ENCODE measurements at places on chromosomes 2 and 18. TPM values are rescaled to one million over a fixed set of nuclear protein-coding genes. Genes with fewer than 3 reads are reported as not detected.
A peak's percentile ranks its signal among the peaks of the same experiment; 100 is the strongest.

DNA sequence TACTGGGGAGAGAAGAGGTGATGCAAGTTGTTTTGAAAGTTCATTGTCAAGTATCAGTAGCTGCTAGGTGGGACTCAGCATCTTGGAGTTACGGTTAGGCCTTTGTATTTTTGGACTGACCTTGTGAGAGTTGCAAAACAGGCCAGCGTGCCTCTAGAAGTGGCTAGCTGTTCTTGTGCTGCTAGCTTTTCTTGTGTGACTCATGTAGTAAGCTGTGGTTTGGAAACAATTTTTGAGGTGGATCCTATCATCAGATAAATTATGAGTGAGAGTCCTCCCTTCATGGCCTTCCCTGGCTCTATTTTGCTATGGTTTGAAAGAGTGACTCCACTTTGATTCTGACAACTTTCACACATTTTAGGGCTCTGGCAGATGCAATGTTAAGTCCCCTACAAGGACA, 409.2 kb upstream of the HS6ST1 start:
- H3K27me3 ChIP-seq, result peaks cover 3% of the 10 kb centered on the region
- H3K4me1 ChIP-seq, result no peaks in the 10 kb centered on the region
- DNase-seq, result no peak
- no peaks in the 10 kb centered on the region for H3K36me3 ChIP-seq

GRCh38 chr18:77650799-77651385, 401.2 kb downstream of the GALR1 start:
- no peaks in the 10 kb centered on the region for H3K36me3 ChIP-seq
- no peaks in the 10 kb centered on the region for H3K27me3 ChIP-seq
- H3K4me1 ChIP-seq, result no peaks in the 10 kb centered on the region
- H3K4me3 ChIP-seq, result no peak overlapping the region
- H3K27ac ChIP-seq, result no peak overlapping the region

GRCh38 chr2:221518935-221519625, 53.0 kb downstream of the EPHA4 start:
- H3K27me3 ChIP-seq, result no peaks in the 10 kb centered on the region
- DNase-seq, result no peak
- H3K4me3 ChIP-seq, result peak overlapping the region; percentile 35
- no peaks in the 10 kb centered on the region for H3K36me3 ChIP-seq
- peaks cover 51% of the 10 kb centered on the region for H3K4me1 ChIP-seq

GPAT2 gene
- 3.6 TPM for total RNA-seq

UGT1A10 gene
- total RNA-seq, result not detected

DNA sequence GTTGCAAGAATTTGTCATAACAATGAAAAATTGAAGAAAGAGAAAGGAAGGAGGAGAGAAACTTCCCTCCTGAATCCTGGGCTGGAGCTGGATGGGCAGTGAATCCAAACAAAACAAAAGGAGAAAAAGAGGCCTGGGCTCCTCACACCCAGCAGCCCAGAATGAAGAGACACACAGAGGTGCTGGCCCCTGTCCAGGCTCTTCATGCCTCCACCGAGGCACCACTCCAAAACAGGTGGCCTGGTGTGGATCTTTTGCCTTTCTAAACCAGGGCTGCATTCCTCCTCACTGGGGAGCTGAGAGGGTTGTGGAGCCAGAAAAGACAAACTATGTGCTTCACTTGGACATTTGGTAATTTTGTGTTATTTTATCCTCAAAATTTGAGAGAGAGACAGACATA, 76.0 kb downstream of the FAM124B start:
- no peak overlapping the region for H3K27ac ChIP-seq
- H3K27me3 ChIP-seq, result peaks cover 14% of the 10 kb centered on the region
- no peaks in the 10 kb centered on the region for H3K36me3 ChIP-seq
- DNase-seq, result no peak

DNA sequence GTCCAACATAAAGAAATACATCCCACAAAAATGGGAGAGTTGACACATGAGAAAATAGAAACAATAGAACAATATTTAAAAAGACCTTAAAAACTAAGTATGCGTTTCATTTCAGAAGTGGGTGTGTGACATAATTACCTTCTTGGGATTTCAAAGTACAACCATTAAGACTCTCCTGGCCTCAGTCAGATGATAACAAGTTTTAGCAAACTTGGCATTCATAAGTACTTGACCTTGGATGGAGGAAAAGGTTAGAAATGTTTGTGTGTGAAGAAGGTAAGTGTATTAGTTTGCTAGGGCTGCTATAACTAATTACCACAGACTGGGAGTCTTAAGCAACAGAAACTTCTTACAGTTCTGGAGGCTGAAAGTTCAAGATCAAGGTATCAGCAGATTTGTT, 4.9 kb upstream of the NGEF start:
- no peak overlapping the region for H3K4me3 ChIP-seq
- DNase-seq, result no peak
- no peaks in the 10 kb centered on the region for H3K27me3 ChIP-seq
- H3K4me1 ChIP-seq, result no peaks in the 10 kb centered on the region
- no peaks in the 10 kb centered on the region for H3K36me3 ChIP-seq
- no peak overlapping the region for H3K27ac ChIP-seq

DNA sequence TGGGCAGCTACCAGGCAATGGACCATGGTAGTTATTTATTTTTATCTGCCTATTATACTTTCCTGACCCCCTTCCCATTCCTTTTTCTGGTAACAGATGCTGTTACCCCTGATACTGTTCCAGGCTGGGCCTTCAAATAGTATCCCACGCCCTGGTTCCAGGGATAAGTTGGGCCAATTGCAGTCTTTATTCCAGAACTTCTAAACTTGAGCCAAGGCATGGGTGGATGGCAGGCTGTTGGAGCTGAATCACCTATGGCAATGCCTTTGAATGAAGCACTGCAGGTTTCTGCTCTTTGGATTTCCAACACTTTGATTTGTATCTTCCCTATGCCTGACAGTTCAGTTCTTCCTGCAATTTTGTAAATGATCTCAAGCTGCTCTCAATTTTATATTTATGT, 99.2 kb upstream of the LHCGR start:
- H3K27me3 ChIP-seq, result no peaks in the 10 kb centered on the region
- no peak overlapping the region for H3K4me3 ChIP-seq
- DNase-seq, result no peak
- H3K36me3 ChIP-seq, result no peaks in the 10 kb centered on the region

- H3K4me3 ChIP-seq, result no peak overlapping the region
- no peak overlapping the region for H3K27ac ChIP-seq
- DNase-seq, result no peak
- no peaks in the 10 kb centered on the region for H3K4me1 ChIP-seq
Measured at GRCh38 chr2:319059-319600, 31.2 kb upstream of the ALKAL2 start.

DNA sequence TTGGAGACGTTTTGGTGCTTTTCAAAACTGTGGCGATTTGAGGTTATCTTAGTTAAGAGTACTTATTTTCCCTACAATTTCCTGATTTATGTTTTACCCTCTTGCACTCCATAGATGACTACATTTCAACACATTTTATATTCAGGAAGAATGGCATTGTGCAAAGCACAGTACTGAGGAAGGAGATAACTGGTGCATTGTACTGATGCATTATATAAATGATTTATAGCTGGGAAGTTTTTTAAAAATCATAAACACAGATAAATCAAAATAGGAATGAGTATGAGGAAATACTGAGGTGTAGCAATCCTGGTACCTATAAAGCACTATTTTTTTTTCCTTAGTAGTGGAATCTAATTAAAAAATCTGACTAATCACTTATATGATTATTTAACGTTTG, 5.6 kb downstream of the REL start:
- no peak overlapping the region for H3K27ac ChIP-seq
- no peaks in the 10 kb centered on the region for H3K27me3 ChIP-seq
- DNase-seq, result no peak
- H3K4me1 ChIP-seq, result peaks cover 35% of the 10 kb centered on the region
- H3K4me3 ChIP-seq, result no peak overlapping the region

GRCh38 chr2:62803961-62804360, 98.4 kb downstream of the EHBP1 start:
- no peaks in the 10 kb centered on the region for H3K36me3 ChIP-seq
- H3K27ac ChIP-seq, result no peak overlapping the region
- no peak overlapping the region for H3K4me3 ChIP-seq

DNA sequence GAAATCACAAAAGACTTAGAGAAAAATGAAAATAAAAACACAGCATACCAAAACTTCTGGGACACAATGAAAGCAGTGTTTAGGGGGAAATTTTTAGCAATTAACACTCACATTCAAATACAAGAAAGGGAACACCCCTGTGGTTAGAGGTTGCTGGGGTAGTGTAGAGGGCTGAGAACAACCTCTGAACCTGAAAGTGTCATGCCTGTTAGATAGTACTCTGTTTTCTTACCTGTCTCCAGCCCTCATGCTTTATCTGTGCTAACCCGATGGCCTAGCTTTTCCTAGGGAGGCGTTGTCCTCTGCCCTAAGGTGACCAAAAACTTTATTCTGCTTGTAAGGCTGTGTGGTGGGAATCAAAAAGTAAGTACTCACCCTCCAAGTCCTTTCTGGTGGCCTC, 122.6 kb upstream of the OTX1 start:
- no peak overlapping the region for H3K4me3 ChIP-seq
- no peak for DNase-seq
- H3K36me3 ChIP-seq, result no peaks in the 10 kb centered on the region

DNA sequence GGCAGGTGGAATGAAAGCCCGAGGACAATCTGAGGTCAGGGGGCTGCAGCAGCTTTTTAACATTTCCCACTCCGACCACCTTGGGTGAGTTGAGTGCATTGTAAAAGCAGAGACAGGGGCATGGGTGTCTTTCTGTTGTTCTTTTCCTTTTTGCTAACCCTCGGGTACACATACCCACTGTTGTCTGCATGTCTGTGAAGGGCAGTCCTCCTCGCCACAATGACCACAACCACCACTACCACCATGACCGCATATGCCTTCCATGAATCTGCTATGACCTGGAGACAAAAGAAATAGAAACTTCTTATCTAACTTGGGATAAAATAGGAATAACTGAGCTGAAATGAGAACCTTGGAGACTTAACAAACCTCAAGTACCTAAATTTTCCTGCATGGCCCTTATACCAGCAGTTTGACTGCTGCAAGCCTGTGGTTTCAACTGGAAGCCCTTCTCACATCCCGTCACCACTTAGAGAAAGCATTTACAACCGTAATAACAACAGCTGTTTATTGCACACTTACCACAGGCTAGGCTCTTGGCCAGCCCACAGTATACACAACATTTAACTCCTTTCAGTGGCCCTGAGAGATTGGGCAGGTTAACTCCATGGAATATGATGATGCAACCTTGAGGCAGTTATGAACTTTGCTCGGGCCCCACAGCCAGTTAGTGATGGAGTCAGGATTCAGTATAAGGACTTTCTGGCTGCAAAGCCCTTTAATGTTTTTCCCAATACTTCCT, 80.3 kb downstream of the GYPC start:
- no peak overlapping the region for H3K4me3 ChIP-seq
- H3K27ac ChIP-seq, result no peak overlapping the region
- no peaks in the 10 kb centered on the region for H3K27me3 ChIP-seq
- H3K36me3 ChIP-seq, result no peaks in the 10 kb centered on the region
- H3K4me1 ChIP-seq, result no peaks in the 10 kb centered on the region

GRCh38 chr2:121550669-121551068, 20.0 kb downstream of the RNU4ATAC start:
- H3K36me3 ChIP-seq, result no peaks in the 10 kb centered on the region
- H3K27me3 ChIP-seq, result no peaks in the 10 kb centered on the region
- H3K4me3 ChIP-seq, result no peak overlapping the region
- peaks cover 18% of the 10 kb centered on the region for H3K4me1 ChIP-seq

DNA sequence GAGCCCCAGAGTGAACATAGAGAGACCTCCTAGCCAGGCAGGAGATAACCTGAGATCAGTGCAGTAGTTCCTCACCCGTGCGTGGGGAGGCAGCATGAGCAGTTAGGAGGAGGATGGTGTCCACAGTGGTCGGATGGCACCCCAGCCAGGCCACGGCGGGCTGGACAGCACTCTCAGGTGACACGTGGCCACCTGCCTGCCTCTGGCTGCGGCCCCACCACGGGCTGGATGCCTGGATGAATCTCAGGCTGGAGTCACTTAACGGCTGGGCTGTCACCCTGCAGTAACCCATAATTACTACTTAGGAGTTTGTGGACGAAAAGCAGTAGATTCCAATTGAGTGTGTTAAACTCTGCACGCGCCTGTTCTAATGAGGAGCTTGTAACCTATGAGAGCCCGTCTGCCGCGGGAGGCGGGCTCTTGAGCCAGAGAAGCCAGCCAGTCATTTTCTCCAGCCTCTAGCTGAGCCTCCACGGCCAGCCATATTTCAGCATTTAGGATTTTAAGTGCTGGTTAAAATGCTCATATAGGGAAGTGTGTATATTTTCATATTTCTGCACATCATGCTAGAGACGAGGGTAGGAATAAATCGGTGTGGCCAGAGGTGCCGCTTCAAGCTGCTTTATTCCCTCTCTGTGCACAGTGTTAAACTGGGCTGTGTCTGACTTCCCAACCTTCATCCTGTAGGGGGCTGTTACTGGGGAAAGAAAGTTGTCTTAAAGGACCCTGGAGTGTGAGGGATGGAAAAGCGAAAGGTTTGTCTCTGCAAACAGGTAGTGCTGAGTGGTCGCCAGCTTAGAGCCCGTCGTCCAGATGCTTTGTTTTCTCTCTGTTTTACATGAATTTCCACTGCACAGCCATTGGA, 144.0 kb downstream of the GLI2 start:
- H3K27me3 ChIP-seq, result no peaks in the 10 kb centered on the region
- H3K36me3 ChIP-seq, result no peaks in the 10 kb centered on the region
- H3K27ac ChIP-seq, result no peak overlapping the region
- H3K4me1 ChIP-seq, result no peaks in the 10 kb centered on the region
- no peak overlapping the region for H3K4me3 ChIP-seq

SRBD1 gene
- total RNA-seq, result 27.6 TPM

DNA sequence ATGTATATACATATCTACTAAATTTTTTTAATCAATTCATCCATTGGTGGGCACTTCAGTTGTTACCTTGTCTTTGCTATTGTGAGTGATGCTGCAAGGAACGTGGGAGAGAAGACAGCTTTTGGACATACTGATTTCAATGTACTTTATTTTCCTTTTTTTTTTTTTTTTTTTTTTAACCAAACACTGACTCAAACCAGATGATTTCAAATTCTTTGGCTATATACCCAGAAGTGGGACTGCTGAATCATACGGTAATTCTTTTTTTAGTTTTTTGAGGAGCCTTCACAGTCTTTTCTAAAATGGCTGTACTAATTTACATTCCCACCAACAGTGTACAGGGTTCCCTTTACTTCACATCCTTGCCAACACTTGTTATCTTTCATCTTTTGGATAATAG, 204.7 kb downstream of the INSIG2 start:
- no peaks in the 10 kb centered on the region for H3K36me3 ChIP-seq
- H3K27ac ChIP-seq, result no peak overlapping the region
- H3K4me1 ChIP-seq, result no peaks in the 10 kb centered on the region
- no peaks in the 10 kb centered on the region for H3K27me3 ChIP-seq

All from B cell (primary cell).